Activated CD4-positive, alpha-beta T cell treated with anti-CD3 and anti-CD28 coated beads, Interleukin-2, amount 10 ng/mL, durations not matched to agents 24 days and 14 days (primary cell): ENCODE measurements at places on chromosomes 7 and 10. TPM values are rescaled to one million over a fixed set of nuclear protein-coding genes. Genes with fewer than 3 reads are reported as not detected.

DNA sequence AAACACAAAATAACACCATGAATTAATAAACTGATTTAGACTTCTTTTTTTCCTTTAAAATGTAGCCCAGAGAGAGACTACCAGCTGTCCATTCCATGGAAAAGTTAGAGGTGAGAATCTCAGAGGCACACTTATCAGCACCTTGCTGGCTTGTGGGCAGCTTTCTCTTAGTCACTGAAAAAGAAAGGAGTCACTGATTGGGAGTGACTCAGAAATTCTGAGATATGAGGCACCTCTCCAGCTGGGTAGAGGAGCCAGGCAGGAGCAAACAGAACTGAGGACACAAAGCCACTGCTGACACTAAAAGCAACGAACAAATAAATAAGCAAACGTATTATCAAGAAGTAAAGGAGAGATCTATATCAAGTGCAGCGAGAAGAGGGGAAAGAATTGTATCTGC is 310.6 kb downstream of the PARD3 start:
- peaks cover 5% of the 10 kb centered on the region for H3K27me3 ChIP-seq
- H3K27ac ChIP-seq: no peak overlapping the region
- H3K4me1 ChIP-seq: no peaks in the 10 kb centered on the region
- no peak overlapping the region for H3K4me3 ChIP-seq
- DNase-seq: no peak

DNA sequence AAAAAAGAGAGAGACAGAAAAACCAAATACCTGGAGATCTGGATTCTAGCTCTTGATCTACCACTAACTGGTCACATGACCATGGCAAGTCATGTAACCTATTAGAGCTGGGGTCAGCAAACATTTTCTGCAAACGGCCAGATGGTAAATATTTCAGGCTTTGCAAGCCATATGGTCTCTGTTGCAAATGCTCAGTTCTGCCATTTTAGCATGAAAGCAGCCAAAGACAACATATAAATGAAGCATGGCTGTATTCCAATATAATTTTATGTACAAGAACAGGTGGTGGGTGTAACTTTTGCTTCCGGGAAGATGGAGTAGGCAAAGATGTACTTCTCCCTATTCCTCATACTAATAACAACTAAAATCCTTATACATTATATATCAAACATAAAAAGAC is 6.7 kb downstream of the FRA10AC1 start:
- peaks cover 7% of the 10 kb centered on the region for H3K4me1 ChIP-seq
- peaks cover 43% of the 10 kb centered on the region for H3K36me3 ChIP-seq
- DNase-seq: no peak
- no peak overlapping the region for H3K4me3 ChIP-seq
- H3K27me3 ChIP-seq: no peaks in the 10 kb centered on the region
- no peak overlapping the region for H3K27ac ChIP-seq

DNA sequence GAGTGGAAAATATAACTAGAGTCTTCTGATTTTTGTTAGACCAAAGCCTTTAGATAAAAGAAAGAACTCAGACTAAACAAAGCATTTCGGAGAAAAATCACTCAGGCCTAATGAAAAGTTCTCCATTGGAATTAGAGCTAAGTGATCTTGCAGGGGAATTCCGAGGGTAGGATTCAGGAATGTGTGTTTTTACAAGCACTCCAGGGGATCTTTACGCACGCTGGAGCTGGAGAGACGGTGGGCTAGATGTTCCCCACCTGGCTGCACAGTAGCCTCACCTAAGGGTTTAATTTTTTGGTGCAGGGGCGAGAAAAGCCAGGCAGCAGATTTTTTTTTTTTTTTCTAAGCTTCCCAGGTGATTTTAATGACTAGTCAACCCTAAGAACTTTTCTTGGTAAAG is 7.9 kb upstream of the PAPSS2 start:
- DNase-seq: no peak
- H3K27me3 ChIP-seq: peaks cover 7% of the 10 kb centered on the region
- H3K36me3 ChIP-seq: no peaks in the 10 kb centered on the region
- peaks cover under 1% of the 10 kb centered on the region for H3K4me1 ChIP-seq
- no peak overlapping the region for H3K27ac ChIP-seq

GRCh38 chr10:122688293-122688989 is 11.2 kb downstream of the C10orf120 start:
- H3K4me3 ChIP-seq: no peak overlapping the region
- no peaks in the 10 kb centered on the region for H3K4me1 ChIP-seq
- H3K27me3 ChIP-seq: peaks cover 2% of the 10 kb centered on the region
- no peak overlapping the region for H3K27ac ChIP-seq

Gene KCP
- 0.09 and 0.17 TPM in 2 replicates for total RNA-seq

DNA sequence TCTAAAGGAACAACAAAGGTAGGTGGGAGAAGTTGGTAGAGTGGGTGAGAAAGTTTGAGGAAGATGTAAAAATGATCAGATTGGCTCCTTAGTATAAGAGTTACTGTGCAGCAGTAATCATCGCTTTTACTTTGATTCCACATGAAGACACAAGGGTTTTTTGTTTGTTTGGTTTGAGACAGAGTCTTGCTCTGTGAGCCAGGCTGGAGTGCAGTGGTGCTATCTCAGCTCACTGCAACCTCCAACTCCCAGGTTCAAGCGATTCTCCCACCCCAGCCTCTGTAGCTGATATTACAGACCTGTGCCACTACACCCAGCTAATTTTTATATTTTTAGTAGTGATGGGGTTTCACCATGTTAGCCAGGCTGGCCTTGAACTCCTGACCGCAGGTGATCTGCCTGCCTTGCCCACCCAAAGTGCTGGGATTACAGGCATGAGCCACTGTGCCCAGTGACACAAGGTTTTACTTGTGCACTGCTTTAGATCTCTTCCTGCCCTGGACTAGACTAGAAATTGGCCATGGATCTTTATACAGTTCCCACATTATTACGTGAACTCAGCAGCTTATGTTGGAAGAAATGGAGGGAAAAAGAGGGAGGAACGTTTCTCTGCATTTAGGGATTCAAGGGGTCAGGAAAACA is 10.7 kb downstream of the LUC7L2 start:
- no peak overlapping the region for H3K4me3 ChIP-seq
- no peak for DNase-seq

Gene PRLHR
- total RNA-seq: not detected in 2 replicates

Gene CALML3
- not detected in 2 replicates for total RNA-seq

DNA sequence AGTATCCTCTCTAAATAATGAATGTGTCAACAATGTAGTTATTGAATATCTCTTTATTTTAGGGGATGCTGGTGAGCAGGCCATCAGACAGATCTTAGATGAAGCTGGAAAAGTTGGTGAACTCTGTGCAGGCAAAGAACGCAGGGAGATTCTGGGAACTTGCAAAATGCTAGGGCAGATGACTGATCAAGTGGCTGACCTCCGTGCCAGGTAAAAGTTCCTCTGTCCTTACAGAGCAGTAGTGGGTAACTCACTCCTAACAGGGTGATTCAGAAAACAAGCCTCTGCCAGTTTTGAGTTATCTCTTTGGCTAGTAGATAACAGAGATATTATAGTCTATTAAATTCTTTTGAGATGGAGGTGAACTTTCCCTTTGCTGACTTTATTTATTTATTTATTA is 67.3 kb downstream of the AP3M1 start:
- H3K36me3 ChIP-seq: peaks cover 19% of the 10 kb centered on the region
- H3K4me3 ChIP-seq: no peak overlapping the region
- H3K27me3 ChIP-seq: no peaks in the 10 kb centered on the region
- DNase-seq: peak; percentile 41

GRCh38 chr10:69685802-69686585 is 55.9 kb downstream of the FAM241B start:
- no peak overlapping the region for H3K27ac ChIP-seq
- no peak overlapping the region for H3K4me3 ChIP-seq
- H3K4me1 ChIP-seq: no peaks in the 10 kb centered on the region

Gene CALHM3
- not detected in 2 replicates for total RNA-seq

- H3K4me1 ChIP-seq: no peaks in the 10 kb centered on the region
- DNase-seq: no peak
- no peak overlapping the region for H3K27ac ChIP-seq
- no peak overlapping the region for H3K4me3 ChIP-seq
- no peaks in the 10 kb centered on the region for H3K36me3 ChIP-seq
Measured at GRCh38 chr10:28503114-28503513, 29.8 kb upstream of the WAC start.

Gene CCZ1
- total RNA-seq: 108 and 124 TPM in 2 replicates

DNA sequence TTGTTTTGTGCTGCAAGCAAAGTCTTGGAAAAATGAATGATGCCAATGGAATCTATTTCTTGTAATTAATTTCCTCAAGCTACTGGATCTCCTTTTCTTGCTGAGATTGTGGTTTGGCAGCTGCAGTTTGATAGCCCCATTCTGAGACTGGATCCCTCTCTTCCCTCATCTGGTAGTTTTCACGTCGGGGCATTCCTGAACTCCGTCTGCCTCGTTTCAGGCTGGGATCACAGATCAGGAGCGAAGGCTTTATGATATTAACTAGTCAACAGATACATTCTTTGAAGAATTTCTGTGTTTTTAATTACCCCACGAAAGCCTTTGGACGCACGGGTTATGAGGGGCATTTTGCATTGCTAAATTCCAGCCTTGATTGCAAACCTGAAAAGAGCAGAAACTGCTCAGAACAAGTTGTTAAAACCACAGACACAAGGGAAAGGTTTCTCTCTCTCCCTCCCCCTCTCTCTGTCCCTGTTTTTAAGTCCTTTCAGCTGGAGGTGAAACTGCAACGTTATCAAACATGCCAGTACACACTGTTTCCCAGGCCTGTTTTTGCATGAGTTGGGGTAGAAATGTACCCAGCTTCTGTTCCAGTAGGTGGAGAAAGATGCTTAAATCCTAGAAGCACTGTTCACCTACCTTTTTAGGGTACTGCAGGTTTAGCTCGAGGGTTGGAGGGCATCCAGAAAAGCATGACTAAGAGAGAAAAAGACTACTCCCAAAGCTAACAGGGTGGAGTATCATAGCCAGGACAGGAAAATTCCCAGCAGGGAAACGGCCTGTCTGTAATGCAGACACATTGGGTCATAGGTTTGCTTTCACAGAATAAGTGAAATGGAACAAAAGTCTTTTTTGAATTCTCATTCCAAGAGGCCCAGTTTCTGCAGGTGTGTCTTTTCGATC is 124.3 kb downstream of the CUX1 start:
- no peaks in the 10 kb centered on the region for H3K27me3 ChIP-seq
- H3K4me1 ChIP-seq: no peaks in the 10 kb centered on the region
- H3K36me3 ChIP-seq: no peaks in the 10 kb centered on the region
- DNase-seq: no peak
- H3K4me3 ChIP-seq: no peak overlapping the region

DNA sequence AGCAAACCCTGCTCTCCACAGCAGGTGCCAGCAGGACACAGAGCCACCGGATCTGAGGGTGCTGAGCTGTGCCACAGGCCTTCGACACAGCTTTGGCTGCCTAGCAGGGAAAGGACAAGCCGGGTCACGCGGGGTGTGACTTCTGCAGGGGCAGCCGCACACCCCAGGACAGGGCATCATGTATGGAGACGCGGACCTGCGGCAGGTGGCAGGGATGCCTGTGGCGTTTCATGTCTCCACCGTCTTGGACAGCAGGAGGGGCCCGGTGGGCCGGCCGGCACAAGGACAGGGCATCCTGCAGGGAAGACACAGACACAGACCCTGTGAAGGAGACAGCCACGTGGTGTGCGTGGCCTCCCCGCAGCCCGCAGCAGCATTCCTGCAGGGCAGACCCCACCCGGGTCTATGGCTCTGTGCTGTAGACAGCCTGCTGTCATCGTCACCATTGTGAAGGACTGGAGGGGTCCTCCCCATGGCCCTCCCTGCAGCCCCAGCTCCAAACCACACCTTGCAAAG is 109.2 kb downstream of the PDGFA start:
- H3K4me1 ChIP-seq: no peaks in the 10 kb centered on the region
- no peak overlapping the region for H3K27ac ChIP-seq
- H3K4me3 ChIP-seq: no peak overlapping the region
- no peaks in the 10 kb centered on the region for H3K27me3 ChIP-seq
- H3K36me3 ChIP-seq: no peaks in the 10 kb centered on the region

Gene RASA4B
- total RNA-seq: 27.1 and 28.6 TPM in 2 replicates

Gene EFCAB10
- not detected in 2 replicates for total RNA-seq

Gene MYL10
- not detected in 2 replicates for total RNA-seq

DNA sequence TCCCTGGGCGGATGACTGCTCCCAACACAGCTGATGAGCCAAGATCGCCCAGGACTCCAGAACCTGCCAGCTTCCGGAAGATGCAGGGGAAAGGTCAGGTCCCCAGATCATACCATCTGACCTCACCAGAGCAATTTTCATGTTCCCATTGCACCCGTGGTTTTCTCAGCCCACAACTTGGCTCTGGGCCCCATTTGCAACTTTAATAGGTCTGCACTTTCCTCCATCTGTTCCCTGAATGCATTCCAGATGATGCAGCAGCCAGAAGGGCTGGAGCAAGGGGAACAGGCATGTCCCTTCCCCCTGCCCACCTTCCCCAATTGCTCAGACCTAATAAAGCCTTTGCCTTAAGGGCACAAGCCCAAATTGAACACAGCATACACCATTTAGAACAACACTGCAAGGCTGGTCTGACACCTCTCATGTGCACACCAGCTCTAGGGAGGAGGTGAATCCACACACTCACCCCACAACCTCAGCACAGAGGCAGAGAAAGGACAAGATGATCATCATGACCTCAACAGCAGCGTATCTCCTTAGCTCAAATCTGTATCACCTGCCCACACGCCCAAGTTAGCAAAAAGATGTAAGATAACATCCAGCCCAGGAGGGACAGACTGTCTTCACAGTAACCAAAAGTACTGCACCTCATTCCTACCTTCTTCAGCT is 87.5 kb downstream of the PLXNA4 start:
- peaks cover 13% of the 10 kb centered on the region for H3K36me3 ChIP-seq
- no peak overlapping the region for H3K27ac ChIP-seq
- H3K4me3 ChIP-seq: no peak overlapping the region
- peaks cover 13% of the 10 kb centered on the region for H3K27me3 ChIP-seq
- DNase-seq: no peak

Gene ACSM6
- not detected in 2 replicates for total RNA-seq

DNA sequence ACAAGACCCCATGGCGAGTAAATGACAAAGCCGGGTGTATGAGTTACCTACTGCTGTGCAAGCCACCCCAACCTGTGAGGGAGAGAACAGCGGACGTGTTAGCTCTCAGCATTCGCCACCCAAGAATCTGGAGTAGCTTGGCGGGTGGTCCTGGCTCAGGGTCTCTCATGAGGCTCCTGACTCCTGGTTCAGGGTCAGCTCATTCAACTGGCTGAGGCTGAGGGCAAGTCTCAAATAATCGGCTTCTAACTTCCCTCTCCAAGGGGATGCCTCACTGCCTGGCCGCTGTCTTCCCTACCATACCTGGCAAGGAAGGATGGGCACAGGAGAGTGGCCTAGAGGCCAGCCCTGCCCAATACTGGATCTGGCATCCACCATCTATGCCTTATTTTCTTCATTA is 94.2 kb downstream of the HTR5A start:
- no peak overlapping the region for H3K4me3 ChIP-seq
- DNase-seq: peak; percentile 41
- H3K36me3 ChIP-seq: no peaks in the 10 kb centered on the region
- no peak overlapping the region for H3K27ac ChIP-seq
- H3K4me1 ChIP-seq: no peaks in the 10 kb centered on the region

GRCh38 chr10:60566096-60566495 is 176.4 kb upstream of the ANK3 start:
- H3K4me3 ChIP-seq: peak overlapping the region; percentile 47
- H3K4me1 ChIP-seq: peaks cover 26% of the 10 kb centered on the region
- H3K27ac ChIP-seq: peak overlapping the region; percentile 62
- DNase-seq: no peak
- no peaks in the 10 kb centered on the region for H3K27me3 ChIP-seq
- peaks cover 37% of the 10 kb centered on the region for H3K36me3 ChIP-seq

- H3K36me3 ChIP-seq: no peaks in the 10 kb centered on the region
- DNase-seq: no peak
- H3K27me3 ChIP-seq: peaks cover 6% of the 10 kb centered on the region
- H3K27ac ChIP-seq: no peak overlapping the region
- H3K4me3 ChIP-seq: no peak overlapping the region
- H3K4me1 ChIP-seq: no peaks in the 10 kb centered on the region
Measured at GRCh38 chr10:97907211-97907610, 57.6 kb downstream of the GOLGA7B start.

Gene AGAP9
- 8.6 and 9.8 TPM in 2 replicates for total RNA-seq
